Suprapubic skin (tissue), 4 donors: ENCODE measurements at places on chromosomes 16 and 17. TPM values are rescaled to one million over a fixed set of nuclear protein-coding genes. Genes with fewer than 3 reads are reported as not detected.

The FAM171A2 gene
- total RNA-seq, result 1.7 TPM

The MEFV gene
- total RNA-seq, result not detected

The ZNF768 gene
- 39.6 TPM for total RNA-seq

The CACNG1 gene
- total RNA-seq, result not detected

The KRTAP4-3 gene
- total RNA-seq, result 35.4 TPM

The CA4 gene
- not detected for total RNA-seq

The NR1D1 gene
- 71.2 TPM for total RNA-seq

The PLA2G10 gene
- not detected for total RNA-seq

The EFCAB5 gene
- 0.16 TPM for total RNA-seq

The KRT24 gene
- total RNA-seq, result not detected

The TBL3 gene
- 49.2 TPM for total RNA-seq

The RHBDF1 gene
- total RNA-seq, result 32.1 TPM

The PLLP gene
- 34.7 TPM for total RNA-seq

The KRTAP3-2 gene
- 42.6 TPM for total RNA-seq

The GUCY2D gene
- total RNA-seq, result not detected

The TRAF4 gene
- 38.4 TPM for total RNA-seq

The DCTN5 gene
- total RNA-seq, result 49.5 TPM

The HEATR9 gene
- total RNA-seq, result not detected

The KRT31 gene
- 38.5 TPM for total RNA-seq

The FAM20A gene
- 4.4 TPM for total RNA-seq

The GRAPL gene
- total RNA-seq, result 8.4 TPM

The HS3ST3A1 gene
- 2.9 TPM for total RNA-seq

The HOXB1 gene
- not detected for total RNA-seq

The OR1F1 gene
- not detected for total RNA-seq
